SK-N-SH treated with all-trans-retinoic acid at 6 μM for 48 hours (cell line): ENCODE measurements at places on chromosomes 1 and 21.
A peak's percentile ranks its signal among the peaks of the same experiment; 100 is the strongest.

DNA sequence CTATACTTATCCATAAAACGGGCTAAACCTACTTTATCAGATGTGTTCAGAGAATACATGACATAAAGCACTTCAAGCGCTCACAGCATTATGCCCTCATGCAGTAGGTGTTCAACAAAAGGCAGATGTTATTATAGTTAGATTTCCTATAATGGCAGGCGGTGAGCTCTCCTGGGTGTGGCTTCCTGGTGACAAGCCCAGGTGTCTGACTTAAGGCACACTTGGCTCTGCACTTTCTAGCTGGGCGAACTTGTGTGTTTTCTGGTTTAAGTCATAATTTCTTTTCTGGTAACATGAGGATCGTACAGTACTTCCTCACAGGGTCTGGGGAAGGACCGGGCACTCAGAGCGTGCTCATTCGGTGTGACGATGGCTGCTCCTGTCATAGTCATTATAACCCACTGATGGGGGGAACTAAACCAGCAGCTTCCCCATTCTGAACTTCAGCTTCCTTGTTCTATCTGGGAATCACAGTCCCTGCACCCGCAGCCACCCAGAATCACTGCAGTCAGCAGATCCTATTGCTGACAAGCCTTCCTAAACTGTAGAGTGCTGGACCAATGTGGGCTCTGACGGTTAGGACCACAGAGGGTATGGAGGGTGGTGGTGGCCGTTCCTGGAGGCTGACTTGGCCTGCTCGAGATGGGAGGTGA, 52.8 kb downstream of the IGSF21 start:
- ATAC-seq, result no peak

DNA sequence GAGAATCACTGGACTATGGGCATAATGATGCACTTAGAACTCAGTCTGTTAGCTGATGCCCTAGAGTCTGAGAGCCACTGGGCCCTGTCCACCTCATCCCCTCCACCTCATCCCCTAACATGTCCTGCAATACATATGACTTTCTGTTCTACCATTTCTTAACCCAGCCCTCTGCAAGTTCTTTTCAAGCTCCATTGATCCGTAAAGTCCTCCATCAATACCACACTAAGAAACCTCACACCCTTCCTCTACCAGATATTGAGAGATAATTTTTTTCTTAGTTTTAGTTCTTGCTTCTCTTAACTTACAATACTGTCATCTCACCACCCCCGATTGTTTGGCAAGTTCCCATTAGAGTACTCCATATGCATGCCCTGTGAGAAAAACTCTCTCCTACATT, 22.1 kb downstream of the FCRL4 start:
- ATAC-seq, result no peak

- ATAC-seq, result peak; percentile 49
Observed at GRCh38 chr1:193960499-193960898, 774.1 kb upstream of the B3GALT2 start.

DNA sequence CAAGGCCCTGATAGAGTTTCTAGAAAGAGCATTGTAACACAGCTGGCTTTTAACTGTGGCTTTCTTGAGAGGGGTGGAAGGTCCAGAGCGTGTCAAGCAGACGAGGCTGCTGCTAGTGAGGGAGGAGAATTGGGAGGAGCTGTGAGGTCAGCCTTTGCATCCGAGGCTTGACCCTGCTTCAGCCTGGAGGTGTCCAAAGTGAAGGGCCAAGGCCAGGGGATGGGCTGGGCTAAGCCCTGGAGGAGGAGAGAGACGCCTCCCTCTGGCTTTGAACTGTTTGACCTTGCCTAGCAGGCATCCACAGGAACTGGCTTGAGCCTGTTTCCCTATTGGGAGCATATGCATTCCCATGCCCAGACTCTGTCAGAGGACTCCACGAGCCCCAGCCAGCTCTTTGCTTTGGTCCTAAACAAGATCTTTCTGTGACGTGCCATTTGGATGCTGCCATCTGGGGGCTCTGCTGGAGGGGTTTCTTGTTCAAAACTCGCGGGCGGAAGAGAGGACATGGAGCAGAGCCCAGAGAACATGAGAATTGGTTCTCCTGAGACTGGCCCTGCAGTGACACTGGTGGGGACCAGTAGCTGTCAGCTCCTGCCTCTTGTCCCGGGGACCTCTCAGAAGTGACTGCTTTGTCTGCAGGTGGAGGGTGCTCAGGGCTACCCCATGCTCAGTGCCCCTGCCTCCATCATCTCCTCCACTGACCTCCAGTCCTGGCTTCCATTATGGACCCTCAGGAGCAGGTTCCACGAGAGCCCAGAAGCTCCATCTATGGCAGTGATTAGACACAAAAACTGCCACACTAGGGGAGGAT, 5.5 kb downstream of the ACTRT2 start:
- ATAC-seq, result no peak

- ATAC-seq, result no peak
Observed at GRCh38 chr1:93685918-93686317, 4.3 kb upstream of the BCAR3 start.

DNA sequence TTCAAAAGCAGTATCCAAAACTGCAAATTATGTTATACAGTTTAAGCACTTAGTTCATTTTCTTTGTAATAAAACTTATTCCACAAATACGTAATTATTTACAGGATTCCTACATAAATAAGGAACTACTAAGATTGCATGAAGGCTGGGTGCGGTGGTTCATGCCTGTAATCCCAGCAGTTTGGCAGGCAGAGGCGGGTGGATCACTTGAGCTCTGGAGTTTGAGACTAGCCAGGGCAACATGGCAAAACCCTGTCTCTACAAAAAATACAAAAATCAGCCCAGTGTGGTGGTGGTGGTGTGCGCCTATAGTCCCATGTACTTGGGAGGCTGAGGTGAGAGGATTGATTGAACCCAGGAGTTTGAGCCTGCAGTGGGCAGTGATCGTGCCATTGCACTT, 69.3 kb downstream of the POU2F1 start:
- ATAC-seq, result no peak

- ATAC-seq, result no peak
Observed at GRCh38 chr1:17913326-17914115, 158.4 kb downstream of the ACTL8 start.

DNA sequence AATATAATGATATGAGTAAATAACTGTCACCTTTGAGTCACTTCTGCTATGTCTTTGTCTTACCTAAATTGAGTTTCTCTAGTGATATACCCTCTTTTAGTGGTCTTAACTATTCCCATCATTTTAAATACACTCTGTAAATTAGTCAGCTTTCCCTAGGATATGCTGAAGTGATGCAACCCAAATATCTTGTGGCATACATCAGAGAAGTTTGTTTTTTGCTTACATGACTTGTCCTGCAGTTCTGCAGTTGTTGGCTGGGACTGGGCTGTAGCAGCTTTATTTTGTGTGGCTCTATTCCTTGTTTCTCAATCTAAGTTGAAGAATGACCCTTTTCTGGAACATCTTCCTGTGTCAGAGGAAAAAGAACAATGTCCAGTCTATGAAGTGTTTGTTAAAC, 76.4 kb downstream of the TTC3 start:
- ATAC-seq, result no peak

- ATAC-seq, result no peak
Observed at GRCh38 chr1:234729561-234730474, 119.8 kb upstream of the IRF2BP2 start.

DNA sequence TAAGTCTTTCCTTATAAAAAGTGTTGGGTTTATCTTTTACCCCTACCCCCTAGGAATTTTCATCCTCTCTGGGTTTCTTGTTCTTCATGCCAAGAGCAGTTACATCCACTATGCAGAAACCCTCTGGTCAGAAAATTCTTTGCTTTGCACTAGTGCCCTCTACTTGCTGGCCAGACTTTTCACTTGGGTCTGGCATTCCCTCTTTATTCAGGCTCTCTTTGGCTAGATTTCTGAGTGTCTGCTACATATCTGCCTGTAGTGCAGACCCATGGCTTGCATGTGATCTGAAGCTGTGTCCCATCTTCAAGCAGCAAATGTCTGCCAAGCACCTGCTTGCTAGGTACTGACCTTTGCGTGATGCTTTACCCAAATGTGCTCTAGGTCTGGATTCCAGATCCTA, 237.0 kb downstream of the GPATCH2 start:
- ATAC-seq, result peak; percentile 77

- peak; percentile 28 for ATAC-seq
Observed at GRCh38 chr1:198681252-198681651, 42.4 kb downstream of the PTPRC start.

DNA sequence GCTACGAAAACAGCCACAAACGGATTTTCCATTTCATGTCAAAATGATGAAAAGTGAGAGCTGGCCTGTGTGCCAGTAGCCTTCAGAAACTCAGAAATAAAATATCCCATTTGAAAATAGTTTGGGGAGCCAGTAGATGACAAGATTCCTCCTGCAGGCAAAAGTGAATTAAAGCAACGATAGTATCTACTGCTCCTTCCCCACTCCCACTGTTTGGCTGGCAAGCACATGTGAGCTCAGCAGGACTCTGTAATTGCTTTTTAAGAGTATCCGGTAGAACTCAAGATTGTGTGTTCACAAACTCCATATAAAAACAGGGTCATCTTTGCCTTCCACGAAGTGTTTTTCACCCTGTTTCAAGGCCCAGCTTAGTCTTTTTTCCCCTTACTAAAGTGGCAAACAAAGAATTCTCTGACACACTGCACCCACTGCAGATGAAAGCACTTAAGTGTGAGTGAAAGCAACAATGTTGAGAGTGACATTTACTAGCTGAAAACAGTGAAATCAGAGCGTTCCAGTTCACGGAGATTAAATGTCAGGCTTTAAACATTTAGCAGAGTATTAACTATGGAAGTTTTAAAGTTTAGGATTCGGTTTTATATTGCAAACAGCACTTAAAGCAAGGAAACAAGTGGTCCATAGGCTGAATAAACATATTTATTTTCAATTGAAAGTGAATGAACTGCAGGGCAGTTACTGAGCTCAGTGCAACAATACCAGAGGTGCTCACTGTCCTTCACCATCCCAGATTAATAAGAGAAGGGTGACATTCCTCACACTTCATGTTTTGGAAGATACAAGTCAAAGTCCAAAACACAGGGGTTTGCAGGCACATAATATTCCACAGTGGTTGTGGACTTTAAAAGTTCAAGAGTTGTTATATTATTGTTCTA, 70.0 kb downstream of the ALG14 start:
- ATAC-seq, result peak; percentile 89

DNA sequence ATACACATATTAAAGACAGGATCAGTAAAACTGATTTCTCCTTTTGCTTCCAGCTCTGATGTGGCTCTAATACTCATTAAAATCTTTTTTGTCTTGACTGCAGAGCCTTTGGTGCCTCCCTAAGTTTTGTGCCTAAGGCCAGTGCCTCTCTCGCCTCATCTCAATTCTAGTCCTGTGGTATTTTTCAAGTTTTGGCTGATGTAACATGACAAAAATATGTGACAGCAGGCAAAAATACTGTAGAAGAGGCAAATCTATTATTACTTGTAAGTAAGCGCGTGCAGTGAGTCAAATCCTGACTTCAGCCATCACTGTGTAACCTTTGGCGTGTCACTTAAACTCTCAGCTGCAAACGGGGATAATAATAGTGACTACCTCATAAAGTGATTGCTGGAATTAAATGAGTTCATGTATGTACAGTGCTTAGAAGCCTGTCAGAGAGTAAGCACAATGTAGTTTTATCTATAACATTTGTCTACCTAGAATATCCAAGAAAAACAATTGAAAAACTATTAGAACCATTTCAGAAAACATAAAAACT, 74.0 kb downstream of the MAB21L3 start:
- no peak for ATAC-seq

- ATAC-seq, result peak; percentile 94
Observed at GRCh38 chr1:224922404-224923164, 6.9 kb upstream of the DNAH14 start.

DNA sequence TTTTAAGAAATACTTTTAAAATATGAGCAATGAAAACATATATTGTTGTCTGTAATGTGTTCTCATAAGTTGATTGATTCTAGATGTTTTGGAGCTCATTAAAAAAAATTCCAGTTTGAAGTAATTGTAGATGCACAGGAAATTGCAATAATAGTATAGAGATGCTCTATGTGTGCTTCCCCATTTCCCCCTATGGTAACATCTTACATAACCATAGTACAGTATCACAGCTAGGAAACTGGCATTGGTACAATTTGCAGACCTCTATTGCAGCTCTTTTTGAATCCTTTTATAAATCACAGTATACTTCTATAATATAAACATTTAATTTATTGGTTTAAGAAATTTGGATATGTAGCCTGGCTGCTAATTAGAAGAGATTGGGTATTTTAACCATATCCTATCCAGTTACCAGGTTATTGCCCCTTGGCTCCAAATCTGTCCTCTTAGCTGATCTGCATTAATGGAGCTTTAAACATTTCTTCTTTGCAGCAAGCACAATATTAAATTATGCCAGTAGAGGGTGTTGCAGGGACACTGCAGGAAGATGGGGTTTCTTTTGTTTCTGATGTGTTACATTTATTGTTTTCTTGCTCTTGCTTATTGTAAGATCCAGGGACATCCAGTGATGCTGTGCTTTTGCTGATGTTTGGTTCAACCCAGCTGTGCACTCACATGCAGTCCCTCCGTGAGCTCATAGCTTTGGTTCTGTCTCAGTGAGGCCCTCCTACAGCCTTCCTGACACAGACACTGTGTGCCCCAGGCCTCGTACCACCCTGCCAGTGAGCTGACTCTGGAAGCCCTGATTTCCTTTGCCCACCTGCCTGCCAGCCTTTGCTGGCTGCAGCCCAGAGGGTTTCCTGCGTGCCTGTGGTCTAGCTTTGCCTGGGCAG, 103.3 kb downstream of the RABGAP1L start:
- ATAC-seq, result peak; percentile 85

DNA sequence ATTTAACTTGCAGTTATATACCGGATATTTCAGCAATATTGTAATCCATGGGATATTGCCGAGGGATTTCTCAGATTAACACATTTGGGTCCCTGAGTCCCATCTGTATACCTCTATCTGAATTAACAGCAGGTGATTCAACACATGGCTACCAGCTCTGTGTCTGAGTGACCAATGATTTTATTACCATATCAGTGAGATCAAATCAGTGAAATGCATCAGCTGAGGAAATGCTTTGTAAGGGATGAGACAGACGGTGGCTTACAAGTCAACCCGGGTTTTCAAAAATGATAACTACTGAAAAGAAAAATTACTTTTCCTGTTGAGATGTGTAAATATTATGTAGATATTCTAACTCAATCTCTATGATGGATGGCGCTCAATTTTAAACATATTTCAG, 504.1 kb upstream of the PKN2 start:
- no peak for ATAC-seq

GRCh38 chr1:14522926-14523241, 75.6 kb upstream of the KAZN start:
- no peak for ATAC-seq

GRCh38 chr1:230061801-230062200, 5.2 kb upstream of the GALNT2 start:
- no peak for ATAC-seq

- ATAC-seq, result no peak
Observed at GRCh38 chr1:204102029-204102611, 29.2 kb downstream of the SOX13 start.

GRCh38 chr1:26785611-26786436, 1.9 kb upstream of the PIGV start:
- no peak for ATAC-seq

GRCh38 chr21:41820384-41821080, 53.7 kb upstream of the RIPK4 start:
- ATAC-seq, result no peak

DNA sequence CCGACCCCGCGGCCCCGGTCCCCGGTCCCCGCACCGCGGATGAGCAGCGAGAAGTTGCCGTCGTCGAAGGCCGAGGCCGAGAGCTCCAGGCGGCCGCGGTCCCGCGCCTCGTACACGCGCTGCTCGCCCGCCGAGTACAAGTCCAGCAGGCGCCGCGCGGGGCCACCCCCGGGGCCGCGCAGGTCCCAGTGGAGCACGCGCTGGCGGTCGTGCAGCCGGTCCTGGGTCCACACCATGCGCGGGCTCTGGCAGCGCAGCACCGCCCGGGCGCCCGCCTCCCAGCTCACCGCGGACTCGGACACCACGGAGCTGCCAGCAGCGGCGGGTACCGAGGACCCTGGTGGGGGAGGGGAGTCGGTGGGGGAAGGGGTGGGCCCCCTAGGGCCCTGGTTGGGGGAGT, 2.9 kb downstream of the MXRA8 start:
- ATAC-seq, result peak; percentile 25
